Left ventricle myocardium inferior (tissue), 1 donor: ENCODE measurements at places on chromosomes 5 and 9.

GRCh38 chr5:168851902-168852321 is 272.7 kb upstream of the PANK3 start:
- DNase-seq: no peak

DNA sequence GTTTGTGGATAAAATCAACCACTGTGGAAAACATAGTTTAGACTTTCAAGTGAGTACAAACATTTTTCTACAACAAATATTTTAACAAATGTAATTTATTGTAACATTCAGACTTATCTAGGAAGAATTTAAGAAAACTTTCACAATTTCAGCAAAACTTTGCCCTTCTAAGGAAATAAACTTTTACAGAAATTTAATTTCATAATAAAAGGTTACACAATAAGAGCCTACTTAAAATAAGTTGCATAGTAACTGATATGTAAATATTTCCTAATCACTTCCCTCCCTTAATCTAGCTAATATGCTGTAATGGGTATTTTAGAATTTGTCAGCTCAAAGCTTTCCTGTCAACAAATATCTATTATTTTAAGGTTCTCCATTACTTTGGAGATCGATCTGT is 1899.9 kb downstream of the MAT2B start:
- DNase-seq: no peak

DNA sequence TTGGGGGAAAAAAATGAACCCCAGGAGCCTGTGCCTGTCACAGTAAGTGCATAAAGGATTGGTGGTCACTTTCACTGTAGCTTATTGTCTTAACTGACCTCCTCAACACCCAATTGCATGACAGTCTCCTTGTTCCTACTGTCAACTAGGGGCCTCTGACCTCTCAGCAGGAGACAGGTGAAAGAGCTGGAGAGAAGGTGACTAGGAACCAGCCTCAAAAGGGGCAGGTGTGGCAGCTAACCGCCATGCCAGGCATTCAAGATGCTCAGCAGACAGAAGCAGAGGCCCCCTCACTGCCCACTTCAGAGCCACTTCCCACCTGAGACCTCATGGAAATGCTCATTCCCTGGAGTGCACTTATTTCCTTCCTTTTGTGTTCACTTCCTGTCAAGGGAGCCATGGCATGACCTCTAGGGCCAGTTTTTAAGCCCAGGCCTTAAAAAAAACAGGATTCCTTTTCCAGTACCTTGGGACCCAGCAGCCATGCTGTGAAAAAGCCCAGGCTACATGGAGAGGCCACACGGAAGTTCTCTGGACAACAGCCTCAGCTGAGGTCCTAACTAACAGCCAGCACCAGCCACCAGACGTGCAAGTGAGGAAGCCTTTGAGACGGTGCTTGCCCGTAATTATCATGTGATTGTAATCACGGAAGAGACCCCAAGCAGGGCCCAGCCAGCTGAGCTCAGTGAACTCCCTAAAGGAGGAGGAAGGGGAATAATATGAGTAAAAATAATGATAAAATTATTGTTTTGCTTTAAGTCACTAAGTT is 74.9 kb downstream of the NSUN2 start:
- DNase-seq: no peak

- DNase-seq: no peak
Measured at GRCh38 chr5:101418713-101419118, 515.6 kb upstream of the ST8SIA4 start.

GRCh38 chr9:7967093-7967827 is 167.7 kb upstream of the DMAC1 start:
- no peak for DNase-seq

DNA sequence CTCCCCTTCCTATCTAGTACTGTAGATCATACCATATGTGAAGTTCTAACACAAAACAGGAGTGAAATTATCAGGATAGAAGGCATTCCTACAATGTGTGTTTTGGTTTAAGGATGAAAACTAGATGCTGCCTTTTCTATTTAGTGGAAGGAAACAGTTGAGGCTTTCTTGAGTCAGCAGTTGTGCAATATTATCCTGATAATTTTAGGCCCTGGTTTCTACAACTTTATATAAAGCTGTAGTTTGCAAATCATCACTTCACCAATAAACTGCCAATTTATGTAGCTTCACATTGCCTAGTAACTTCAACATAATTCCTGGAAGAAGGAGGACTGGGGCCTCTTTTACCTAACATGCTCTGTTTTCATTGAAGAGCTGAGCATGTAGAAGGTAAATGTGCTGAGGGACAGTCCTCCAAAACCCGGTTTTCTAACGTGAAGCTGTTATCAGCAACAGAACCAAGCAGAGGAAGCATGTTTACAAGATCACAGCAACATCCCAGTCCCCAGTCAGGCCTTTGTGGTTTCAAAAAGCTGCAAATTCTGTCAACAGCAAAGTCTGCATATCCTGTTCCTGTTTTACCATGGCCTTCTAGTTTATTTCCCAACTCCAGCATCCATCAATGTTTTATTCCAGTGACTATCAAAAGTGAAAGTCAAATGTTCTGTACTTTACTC is 513.4 kb upstream of the MEF2C start:
- no peak for DNase-seq

GRCh38 chr9:20224756-20225155 is 397.5 kb downstream of the MLLT3 start:
- no peak for DNase-seq

DNA sequence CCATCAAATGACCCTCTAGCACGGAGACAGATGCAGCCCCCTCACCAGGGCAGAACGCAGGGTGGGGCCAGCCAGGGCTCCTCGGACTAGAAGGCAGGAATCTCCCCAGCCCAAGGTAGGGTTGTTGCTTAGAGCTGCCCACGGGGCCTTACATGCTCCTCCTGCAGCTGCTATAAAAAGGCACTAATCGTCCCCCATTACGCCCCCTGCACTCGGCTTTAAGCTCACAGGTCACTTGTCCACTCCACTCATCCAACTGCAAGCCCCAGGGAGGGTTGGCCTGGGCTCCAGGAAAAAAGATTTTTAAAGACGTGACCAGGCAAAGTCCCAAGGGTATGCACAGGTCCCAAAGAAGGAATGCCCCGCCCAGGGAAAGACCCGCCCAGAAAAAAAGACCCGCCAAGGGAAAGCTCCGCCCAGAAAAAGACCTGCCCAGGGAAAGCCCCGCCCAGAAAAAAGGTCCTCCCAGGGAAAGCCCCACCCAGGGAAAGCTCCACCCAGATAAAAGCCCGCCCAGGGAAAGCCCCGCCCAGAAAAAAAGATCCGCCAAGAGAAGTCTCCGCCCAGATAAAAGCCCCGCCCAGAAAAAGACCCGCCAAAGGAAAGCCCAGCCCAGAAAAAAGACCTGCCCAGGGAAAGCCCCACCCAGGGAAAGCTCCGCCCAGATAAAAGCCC is 11.1 kb downstream of the GRIN1 start:
- no peak for DNase-seq

GRCh38 chr9:3909966-3910650 is 384.3 kb upstream of the RFX3 start:
- no peak for DNase-seq

DNA sequence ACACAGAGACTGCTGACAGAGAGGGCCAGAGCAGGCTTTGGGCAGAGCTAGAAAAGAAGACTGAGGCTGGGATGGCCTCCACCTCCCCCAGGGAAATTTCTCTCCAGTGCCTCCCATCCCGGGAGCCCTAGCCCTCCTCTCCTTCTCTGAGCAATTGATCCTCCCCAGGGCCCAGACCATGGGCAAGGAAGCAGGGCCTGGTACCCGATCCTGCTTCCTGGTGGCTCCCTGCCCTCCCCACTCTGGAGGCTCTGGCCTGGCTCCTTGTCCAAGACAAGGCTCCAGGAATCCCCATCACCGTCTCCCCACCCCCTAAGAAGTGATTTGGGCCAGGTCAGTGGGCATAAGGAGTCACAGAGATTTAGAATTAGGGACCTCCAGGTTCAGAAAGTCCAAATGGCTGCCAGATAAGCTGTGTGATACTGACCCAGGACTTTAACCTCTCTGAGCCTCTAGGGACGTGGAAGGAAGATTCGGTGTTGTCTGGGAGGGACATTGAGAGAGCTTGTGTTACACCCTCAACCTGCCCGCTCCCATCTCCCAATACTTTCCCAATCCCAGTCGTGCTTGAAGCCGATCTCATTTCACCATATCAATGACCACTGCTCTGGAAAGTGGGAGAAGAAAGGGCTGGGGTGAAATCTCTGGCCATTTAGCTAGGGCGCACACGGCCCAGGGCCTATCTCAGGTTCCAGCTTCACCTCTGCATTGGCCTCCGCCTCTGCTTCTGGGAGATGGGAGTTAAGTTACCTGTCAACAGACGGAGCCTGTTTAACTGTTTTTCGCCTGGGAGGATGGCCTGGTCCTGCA is 25.8 kb upstream of the KIF12 start:
- no peak for DNase-seq

DNA sequence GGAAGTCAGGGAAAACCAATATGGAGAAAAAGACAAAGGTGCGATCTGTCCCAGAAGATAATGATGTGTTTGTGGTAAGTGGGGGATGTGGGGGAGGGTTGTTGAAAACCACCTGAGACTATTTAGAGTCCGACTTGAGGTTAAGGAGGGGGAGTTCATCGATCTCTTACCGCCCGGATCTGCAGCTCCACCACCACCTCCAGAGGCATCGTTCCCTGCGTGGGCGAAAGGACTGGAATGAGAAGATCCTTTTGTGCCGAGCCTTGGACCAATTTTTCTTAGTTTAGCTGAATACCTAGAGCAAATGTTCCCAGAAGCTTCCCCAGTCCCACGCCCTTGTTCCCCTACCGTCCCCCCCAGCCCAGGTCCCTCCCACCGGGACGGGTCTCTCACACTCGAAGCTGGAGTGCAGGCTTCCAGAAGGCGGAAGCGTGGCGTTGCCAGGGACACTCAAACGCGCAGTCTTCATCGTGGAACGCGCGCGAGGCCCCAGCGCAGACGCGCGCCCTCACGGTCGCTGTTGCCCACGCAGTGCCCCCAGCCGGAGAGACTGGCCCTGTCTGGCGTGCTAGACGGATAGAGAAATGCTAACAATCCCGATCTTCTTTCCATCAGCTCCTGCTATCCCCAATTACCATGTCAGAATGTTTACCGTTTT is at the start of gene SPATA6L:
SPATA6L (minus strand) TSS at position 439 of the 658 bp plus-strand sequence; CDS start at position 209, 230 bp downstream.
- peak; percentile 71 for DNase-seq

- no peak for DNase-seq
Measured at GRCh38 chr5:75319638-75320037, 17.4 kb upstream of the HMGCR start.

DNA sequence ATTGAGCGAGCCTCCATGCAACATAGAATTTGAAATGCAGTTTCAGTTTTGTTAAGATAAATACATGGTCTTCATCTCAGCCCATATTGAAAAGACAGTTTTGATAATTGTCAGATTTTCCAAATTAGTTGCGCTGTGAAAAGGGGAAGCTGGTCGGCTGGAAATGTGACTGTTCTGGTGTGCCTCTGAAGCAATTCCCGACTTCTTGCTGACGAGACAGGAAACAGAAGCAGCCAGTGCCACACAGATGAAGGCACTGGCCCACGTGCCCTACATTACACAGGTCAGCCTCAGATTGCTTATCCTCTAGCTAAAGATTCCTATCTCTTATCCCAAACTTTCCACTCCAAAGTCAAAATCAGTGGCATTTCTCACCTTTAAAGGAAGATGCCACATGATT is 214.1 kb upstream of the TLE4 start:
- no peak for DNase-seq
